ENCODE measurements at places on chromosomes 1 and 21.

DNA sequence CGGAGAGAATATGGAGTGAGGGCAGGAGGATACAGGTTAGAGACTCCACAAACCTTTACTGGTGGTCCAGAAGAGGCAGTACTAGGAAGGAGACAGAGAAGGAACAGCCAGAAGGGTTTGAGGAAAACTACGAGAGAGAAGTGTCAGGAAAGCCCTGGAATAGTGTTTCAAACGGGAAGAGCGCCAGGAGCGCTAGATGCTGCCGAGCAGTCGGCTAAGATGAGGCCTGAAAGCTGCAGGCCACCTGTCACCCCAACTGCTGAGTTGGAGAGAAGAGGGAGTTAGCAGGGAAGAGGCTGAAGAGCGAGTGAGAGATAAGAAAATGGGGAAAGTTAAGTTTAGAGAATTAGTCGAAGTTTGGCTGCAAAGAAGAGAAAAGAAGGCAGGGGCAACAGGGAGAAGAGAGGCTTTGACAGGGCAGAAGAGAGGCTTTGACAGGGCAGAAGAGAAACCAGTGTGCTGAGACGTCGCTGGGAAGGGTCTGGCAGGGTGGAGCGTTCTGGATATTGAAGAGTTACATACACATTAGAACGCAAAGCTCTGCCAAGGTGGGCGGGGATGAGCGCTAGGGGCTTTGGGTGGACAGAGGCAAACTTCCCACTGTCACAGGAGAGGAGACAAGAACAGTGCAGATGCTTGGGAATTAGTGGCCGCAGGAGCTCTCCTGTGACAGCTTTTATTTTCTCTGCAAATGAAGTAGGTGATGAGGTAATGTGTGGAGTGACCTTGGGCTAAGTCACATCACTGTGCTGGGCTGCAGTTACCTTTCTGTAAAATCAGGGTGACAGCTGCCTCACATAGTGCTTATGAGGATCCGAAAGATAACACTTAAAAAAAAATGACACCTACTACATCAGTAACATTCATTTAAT lies 31.2 kb downstream of the PCSK9 start:
- DNase-seq: no peak

DNA sequence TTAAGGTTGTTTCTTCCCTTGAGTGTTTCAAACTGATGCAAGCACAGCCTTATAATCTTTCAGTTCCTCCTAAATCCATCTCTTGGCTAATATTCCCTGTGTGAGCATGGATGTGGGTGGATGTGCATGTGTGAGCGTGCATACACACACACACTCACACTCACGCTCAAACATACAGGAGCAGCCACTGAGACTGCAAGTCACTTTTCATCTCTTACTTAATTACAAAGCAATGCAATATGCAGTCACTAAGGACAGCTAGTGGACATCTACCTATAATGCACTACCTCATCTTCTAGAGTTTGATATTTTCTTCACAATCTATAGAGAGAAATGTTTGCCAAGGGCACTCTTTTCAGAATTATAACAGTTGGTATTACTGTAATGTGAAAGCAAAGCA lies 1.4 kb downstream of the ESRRG start:
- DNase-seq: no peak

- no peak for DNase-seq
These were observed 21.9 kb downstream of the TSNAX start for GRCh38 chr1:231550448-231550781.

DNA sequence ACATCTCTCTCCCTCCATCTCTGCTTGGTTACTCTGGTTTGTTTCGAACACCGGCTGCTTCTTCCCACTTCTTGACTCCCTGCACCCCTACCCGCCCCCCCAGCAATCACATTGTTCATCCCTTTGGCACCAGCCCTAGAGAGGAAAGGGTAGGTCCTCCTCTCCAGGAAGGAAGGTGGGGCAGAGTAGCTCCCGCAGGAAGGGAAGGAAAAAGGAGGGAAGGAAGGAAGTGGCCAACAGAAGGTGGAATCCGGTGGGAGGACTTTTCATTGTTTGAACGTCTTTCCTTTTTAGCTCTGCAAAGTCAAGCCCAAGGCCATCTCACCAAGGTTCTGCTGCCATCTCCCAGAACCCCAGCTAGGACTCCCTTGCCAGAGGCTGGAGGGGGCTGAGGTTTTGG lies 18.0 kb downstream of the IER5 start:
- DNase-seq: no peak

GRCh38 chr21:41741253-41742072 lies 25.4 kb downstream of the RIPK4 start:
- DNase-seq: no peak

GRCh38 chr1:214292322-214292721 lies 11.4 kb downstream of the SMYD2 start:
- DNase-seq: no peak

DNA sequence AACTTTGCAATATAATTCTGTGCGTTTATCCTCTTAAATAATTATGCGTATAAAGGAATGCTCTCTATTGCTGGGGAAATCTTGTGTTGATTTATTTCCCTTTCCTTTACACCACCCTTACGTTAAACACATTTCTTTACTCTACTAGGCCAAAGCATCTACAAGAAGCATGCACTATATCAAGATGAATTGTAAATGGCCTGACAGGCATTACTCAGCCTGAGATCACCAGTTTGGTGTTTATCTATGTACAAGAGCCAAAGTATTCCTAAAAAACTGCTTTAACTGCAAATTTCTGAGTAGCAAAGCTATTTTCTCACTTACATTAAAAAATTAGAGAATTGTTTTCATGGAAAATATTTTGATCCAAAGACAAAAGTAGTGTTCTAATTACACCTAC lies 114.8 kb downstream of the TYW3 start:
- DNase-seq: no peak

DNA sequence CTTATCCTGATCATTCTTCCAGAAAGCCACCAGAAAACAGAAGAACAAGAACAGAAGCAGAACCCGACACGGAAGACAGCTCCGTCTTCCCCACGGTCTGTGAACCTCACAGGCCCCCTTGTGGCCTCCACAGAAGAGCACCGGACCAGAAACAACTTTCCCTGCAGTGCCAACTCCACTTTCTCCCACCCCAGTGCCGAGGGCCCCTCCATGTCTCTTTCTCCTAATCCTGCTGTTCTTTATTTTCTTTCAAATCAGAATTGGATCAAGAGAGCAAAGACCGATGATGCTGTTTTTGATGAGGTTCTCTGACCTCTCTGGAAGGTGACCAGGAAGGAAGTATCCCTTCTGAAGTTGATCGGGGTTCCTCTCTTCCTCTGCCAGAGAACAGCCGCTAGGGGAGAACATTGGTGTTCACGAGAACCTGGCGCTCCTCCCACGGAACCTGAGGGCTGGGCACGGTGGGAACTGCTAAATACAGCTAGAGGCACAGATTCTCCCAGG lies 58.9 kb upstream of the CTTNBP2NL start:
- no peak for DNase-seq

- DNase-seq: no peak
These were observed 67.3 kb downstream of the LAMC1 start for GRCh38 chr1:183090391-183091006.

GRCh38 chr1:14298806-14299205 lies 299.7 kb upstream of the KAZN start:
- no peak for DNase-seq

DNA sequence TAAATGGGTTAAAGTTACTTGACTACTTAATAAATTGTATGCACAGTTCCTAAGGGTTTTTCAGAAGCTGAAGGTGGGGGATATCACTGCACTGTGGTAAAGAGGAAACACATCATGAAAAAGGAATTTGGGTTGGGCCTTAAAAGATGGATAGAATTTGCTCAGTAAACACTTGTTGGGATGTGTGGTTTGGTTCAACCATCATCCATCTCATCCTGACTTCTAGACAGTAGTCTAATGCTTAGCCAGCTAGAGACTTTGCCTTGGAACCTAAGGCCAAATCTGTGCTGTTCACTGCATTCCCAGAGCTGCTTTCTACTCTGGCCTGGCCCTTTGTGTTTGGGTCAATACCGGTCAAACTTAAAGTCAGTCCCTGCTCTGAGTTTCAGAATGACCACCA lies 30.6 kb downstream of the LY9 start:
- no peak for DNase-seq

DNA sequence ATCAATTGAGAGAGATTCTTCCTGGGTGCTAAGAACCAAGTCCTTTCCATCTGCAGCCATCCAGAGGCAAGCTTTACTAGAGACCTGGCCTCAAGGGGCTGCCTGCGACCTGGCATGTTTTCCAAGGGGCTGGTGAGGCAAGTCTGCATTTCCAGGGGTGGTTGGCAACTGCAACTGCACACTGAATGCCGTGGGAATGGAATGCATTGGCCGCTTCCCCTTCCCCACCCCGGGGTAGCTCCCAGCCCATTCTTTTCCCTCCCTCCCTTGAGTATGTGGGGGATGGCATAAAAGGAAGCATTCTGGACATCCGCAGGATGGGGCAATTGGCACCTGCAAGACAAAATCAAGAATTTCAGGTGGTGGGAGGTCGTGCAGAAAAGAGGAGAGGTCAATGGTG lies 155.1 kb downstream of the IGSF21 start:
- no peak for DNase-seq

- DNase-seq: no peak
These were observed 169.5 kb upstream of the DPYD start for GRCh38 chr1:98090351-98090750.

DNA sequence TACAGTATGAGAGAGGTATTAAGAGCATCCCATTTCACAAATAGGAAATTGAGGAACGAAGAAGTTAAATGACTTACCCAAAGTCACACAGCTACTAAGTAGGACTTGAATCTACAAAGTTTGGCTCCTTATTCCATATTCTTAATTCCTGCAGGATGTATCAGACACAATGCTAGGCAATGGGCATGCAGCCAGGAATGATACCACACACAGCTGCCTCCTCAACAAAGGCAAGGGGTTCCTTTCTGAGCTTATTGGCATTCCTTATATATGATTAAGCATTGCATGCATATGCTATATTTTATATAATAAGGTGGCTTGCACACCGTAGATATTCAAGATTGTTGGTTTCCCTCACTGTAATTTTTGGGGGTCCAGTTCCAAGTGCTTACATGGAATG lies 34.2 kb upstream of the JUN start:
- DNase-seq: no peak

- no peak for DNase-seq
These were observed 80.9 kb downstream of the COLGALT2 start for GRCh38 chr1:183956559-183957188.

GRCh38 chr1:185534801-185535200 lies 199.4 kb upstream of the HMCN1 start:
- DNase-seq: no peak

DNA sequence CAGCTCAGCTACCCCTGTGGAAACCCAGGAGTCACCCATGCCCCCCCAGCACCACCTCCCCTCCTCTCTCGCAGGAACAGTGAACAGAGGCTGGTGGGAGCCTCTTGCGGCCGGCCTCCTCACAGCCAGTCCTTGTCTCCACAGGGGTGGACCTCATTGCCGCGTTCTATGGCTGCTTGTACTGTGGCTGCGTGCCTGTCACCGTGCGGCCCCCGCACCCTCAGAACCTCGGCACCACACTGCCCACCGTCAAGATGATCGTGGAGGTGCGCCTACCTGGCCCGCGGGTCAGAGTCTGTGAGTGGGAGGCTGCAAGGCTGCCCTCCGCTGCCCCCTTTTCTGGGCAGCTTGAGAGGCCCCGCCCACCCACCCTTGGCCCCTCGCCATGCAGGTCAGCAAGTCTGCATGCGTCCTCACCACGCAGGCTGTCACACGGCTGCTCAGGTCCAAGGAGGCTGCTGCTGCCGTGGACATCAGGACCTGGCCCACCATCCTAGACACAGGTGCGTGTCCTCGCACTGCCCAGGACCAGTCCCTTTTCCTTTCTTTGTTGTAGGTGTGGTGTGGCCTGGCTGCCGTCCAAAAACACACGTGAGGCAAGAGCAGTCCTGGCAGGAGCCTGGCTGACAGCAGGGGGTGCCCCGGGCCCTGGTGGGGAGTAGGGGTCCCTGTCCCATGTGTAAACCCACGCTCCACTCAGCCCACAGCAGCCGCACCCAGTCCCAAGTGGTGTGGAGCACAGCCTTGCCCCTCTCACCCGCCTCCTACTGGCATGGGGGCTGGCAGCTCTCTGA lies 50.3 kb downstream of the S100B start:
- DNase-seq: no peak

DNA sequence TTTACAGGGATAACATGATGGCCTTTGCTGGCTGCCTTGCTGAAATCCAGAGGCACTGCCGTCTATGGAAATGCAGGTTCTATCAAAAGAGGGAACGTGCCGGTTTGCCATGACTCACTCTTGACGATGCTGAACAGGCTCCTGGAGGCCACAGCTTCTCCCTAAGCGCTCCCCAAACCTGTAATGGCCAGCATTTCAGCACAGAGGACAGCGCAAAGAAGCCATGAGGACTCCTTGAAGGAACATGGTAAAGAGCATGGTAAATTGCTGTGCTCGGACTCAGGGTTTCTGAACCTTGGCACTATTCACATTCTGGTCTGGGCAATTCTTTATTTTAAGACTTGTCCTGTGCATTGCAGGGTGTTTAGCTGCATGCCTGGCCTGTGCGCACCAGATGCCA lies 217.5 kb downstream of the CAMTA1 start:
- DNase-seq: no peak

- DNase-seq: no peak
These were observed 161.8 kb downstream of the TPR start for GRCh38 chr1:186213225-186213607.

DNA sequence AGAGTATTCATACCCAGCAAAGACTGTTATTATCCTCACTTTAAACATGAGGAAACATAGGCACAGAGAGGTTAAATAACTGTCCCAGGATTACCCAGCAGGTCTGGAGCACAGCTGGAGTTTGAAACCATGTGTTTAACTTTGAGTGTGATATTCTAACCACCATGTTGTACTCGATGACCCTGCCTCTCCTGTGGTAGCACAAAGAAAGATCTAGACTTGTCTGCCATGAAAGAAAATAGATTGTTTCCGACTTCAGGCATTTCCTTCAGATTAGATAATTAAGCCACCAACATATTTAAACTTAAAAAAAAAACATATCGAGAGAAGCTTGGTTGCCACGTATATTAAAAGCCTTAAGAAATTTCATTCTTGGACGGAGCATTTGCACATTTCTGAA lies 104.6 kb upstream of the RUNX1 start:
- DNase-seq: no peak

- DNase-seq: no peak
These were observed 5.1 kb upstream of the LHX9 start for GRCh38 chr1:197911857-197912696.

- DNase-seq: no peak
These were observed 38.6 kb downstream of the CYYR1 start for GRCh38 chr21:26534517-26534916.

- DNase-seq: no peak
These were observed 37.9 kb upstream of the IFFO2 start for GRCh38 chr1:18994381-18994780.

GRCh38 chr1:92480200-92480812 lies 6.4 kb downstream of the GFI1 start:
- DNase-seq: no peak

GRCh38 chr1:42930178-42931107 lies 28.2 kb downstream of the SLC2A1 start:
- DNase-seq: no peak

GRCh38 chr1:157310401-157310800 lies 172.2 kb upstream of the ETV3 start:
- DNase-seq: no peak
